ENCODE measurements at places on chromosomes 5 and 9.

DNA sequence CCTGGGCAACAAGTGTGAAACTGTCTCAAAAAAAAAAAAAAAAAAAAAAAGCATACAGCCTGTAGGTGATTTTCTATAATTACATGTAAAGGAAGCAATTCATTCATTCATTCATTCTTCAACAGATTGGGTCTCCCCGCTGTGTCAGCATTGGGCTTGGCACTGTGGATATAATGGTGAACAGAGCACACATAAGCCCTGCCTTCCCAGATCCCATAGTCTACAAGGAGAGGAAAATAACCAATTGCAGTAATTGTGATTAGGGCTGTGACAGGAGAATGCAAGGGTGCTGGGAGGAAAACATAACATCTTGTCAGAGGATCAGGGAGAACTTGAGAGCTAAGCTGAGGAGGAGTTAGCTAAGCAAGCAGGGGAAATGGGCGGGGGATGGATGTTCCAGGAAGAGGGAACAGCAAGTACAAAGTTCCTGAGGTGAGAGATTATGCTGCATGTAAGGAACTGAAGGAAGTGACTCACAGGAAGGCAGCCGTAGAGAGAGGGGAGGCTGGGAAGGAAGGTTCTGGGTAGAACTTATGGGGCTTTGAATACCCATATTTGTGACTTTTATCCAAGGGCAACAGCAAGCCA, 24.0 kb upstream of the KLF9 start:
- peak; percentile 52 for DNase-seq

DNA sequence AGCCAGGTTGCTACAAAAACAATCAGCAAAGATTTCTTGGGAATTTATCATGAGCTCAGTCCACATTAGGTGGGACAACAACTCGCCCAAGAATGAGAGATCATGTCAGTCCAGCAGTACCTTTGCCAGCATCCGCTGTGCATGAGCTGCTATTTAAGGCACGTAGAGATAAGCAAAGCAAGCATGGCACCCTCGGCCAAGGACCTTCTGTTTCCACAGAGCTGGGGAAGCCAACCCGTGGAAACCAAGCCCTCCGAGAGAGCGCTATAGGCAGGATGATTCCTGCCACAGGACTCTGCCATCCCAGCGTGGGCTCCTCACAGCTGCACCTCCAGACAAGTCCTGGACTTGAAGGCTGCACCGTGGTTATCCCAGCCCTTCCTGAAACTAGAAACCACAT, 189.5 kb upstream of the PPP1R26 start:
- DNase-seq = no peak

- DNase-seq = no peak
These were observed 65.4 kb upstream of the C9orf72 start for GRCh38 chr9:27638716-27639115.

DNA sequence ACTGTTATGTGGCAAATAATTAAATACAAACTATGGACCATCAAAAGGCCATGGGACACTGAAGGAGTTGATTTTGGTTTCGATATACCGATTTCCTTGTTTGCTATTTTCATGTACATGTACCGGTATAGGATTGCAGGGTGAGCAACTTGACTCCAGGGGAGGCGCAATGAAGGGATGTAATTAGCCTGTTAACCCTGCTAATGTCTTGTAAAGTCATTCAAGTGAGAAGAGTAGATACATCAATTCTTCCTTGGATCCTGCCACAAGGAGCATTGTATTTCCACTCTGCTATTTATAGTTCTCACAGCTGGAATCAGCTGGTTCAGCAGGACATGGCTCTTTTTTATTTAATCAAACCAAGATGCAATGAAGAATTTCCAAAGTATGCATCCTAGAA, 102.0 kb downstream of the STK32A start:
- DNase-seq = no peak

GRCh38 chr9:89413963-89414638, 83.8 kb downstream of the SEMA4D start:
- DNase-seq = no peak

DNA sequence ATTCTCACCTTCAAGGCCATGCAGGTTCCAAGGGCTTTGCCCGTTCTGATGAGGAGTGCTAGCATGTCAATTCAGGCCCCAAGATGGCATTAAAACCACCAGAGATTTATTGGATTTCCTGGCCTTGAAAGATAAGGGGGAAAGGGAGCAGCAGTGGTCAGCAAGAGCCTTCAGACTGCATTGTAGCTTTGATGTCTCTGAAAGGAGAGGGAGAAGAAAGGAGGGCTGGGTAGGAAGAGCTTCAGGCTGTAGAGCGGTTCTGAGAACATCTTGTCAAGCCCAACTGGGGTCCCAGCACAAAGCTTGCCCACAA, 41.8 kb upstream of the FGF1 start:
- DNase-seq = no peak

DNA sequence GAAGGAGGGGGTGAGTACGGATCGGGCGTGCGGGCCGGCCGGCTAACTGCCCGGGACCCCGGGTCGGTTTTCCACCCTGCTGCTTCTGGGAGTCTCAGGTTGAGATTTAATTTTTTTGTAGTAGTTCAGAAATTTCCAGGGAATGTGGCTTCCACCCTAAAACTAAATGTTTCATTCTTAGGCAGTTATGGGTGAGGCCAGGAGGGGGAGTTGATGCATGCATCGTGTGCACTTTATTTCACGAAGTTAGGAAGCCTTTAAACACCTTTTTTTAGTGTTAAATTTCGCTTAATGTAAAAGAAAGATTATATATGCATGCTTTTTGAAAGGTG, 905 bp downstream of the CDK9 start:
- no peak for DNase-seq

DNA sequence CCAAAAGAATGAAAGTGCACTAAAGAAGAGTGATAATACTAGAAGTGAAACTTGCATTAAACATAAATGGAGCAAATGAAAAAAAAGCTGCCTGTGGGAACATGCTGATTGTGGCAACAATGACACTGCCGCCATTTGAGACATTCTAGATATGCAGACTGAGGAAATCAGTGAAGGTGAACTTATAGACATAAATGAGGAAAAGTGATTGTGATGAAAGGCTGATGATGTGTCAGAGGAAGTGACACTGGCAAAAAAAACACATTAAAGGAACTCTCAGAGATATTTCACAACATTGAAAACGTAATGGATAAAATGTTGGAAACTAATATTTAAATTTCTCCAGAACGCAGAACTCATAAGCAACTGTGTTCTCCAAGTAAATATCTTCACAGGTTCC, 1.2 kb downstream of the ERCC8 start:
- peak; percentile 76 for DNase-seq

GRCh38 chr5:18876565-18876964, 1111.4 kb downstream of the CDH18 start:
- DNase-seq = no peak

GRCh38 chr5:143613329-143613728, 198.6 kb upstream of the HMHB1 start:
- no peak for DNase-seq

DNA sequence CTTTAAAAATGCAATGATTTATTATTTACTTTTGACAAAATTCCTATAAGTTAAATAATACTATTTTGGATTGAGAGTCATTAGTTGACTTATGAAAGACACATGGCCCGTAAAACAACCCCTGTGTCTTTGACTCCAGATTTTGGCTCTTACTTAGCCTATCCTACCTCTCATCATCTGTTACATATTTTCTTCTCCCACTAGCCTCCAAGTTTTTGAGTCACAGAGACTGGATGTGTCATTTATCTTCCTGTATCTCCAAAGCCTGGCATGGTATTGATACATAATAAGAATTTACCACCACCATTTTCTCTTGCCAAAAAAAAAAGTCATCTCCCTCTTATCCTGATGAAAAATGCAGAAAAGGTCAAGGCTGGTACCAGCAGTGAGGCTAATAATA, 99.9 kb downstream of the GABRB2 start:
- no peak for DNase-seq

DNA sequence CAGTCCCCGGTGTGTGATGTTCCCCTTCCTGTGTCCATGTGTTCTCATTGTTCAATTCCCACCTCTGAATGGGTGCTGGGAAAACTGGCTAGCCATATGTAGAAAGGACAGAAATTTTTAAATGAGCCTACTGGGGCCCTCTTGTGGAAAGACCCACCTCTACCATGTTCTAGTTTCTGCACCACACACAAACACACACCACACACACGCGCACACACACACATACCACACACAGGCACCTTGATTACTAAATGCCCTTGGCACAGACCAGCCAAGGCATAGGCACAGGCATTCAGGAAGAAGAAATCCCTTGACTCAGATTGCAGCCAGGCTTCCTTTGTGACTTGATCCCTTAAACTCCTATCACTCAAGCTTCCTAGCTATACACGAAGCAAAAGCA, 60.5 kb downstream of the SIL1 start:
- no peak for DNase-seq

DNA sequence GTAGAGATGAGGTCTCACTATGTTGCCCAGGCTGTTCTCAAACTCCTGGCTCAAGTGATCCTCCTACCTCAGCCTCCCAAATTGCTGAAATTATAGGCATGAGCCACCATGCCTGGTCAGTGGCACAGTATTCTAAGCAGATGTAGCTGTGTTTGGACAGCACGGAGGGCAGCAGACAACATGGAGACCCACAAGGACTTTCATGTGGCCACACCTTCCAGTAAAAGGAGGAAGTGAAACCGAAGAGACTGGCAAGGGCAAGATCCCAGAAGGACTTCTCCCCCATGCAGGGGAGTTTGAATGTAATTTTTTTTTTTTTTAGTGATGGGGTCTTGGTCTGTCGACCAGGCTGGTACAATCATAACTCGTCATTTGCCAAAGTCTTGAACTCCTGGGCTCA, 172.2 kb downstream of the TRPM3 start:
- DNase-seq = no peak

DNA sequence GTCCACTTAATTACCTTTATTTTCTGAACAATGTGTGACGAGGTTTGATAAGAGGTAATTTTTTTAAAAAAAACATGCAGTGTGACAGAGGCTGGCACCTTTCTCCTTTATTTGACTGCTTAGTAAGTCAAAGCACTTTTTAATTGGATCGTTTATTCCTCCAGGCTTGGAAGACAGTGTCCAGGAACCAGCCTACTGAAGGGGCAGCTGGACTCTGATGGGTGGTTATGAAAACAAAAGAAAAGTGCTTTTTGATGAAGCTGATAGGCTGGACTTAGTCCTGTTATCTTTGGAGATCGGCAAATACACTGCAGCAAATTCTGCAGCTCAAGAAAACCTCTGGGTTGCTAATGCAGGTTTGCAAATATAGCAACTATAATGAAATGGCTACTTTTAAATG, 141.7 kb downstream of the DCP2 start:
- no peak for DNase-seq

GRCh38 chr5:180647465-180647864, 1.9 kb downstream of the FLT4 start:
- no peak for DNase-seq

DNA sequence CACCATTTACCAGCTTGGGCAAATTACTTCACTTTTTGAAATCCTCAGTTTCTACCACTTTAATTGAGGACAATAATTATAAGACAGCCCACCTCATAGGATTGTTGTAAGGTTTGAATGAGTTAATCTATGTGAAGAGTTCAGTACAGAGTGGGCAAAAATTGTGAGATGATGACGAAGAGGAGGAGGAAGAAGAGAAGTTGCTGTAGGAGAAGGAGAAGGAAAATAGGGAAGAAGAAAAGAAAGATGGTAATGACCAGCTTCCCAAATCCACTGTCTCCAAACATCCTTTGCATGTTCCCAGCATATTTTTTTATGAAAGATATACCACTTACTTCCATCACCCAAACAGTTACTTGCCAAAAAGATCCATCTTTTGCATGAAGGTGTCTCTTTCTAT, 291.2 kb downstream of the EBF1 start:
- DNase-seq = no peak

DNA sequence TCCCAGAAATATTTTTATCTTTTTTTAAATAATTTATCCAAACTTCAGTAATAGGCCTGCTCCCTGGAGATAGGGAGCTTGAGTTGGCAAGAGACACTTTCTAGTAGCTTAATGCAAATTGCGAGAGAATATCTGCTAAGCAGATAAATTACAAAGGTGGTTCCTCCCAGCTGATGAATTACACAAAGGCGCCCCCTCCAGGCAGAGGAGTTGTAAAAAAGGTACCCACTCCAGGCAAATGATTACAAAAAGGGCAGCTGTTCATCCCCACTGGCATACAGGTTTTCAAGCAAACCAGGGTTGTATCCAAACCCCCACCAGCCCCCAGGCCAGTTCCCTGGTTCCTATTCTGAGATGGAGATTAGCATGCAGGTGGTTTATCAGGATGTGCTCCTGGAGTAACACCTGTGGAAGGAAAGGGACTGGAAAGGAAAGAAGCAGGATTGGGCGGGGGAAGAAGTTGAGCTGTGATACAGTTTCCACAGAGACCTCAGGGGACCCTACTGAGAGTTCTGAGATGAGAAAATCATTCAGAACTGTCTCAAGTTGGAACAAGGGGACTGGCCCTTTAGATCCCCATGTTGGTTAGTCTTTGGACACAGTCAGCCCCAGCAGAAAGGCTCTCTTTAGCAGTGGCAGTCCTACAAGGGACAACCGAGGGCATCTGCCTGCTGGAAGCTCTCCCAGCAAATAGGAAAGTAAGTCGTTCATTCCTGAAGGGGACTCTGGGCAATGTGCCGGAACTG, 25.5 kb downstream of the ESM1 start:
- DNase-seq = peak; percentile 33

DNA sequence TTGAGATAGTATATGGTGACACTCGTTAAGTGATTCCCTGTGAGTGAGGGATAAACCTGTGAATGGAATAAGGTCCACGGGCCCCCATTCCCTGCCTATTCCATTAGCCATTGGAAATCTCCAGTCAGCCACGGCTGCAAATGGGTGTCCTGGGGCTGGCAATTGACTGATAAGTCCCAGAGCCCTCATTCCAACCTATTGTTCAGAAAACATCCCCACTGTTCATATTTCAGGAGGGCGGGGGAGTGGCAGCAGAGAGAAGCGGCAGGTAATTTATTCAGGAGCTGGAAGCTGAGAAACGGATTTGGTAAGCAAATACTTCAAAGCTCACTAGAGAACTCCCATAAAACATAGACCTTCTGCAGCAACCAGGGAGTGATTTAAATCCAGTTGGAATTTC, 42.0 kb downstream of the TMEM174 start:
- no peak for DNase-seq

DNA sequence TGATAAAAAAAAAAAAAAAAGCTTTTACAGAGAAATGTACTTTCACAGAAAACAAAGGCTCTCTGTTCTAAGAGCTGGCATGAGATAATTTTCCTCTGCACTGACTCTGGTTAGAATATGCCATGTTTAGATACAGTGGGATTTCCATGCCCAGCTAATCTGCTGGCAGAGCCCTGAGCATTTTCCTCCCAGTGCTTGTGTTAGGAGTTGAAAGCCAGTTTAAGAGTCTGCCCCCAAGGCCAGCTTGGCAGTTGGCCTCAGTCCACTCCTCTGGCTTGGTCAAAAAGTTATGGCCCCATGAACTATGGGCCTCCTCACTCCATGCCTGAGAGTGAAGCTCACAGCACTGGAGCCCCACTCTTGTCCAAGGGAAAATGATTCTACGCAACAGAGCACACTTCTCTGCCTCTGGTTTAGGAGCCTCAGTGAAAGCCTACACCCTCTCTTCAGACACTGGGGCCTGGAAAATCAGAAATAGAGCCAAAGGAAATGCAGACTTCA, 21.9 kb downstream of the MOCS2 start:
- no peak for DNase-seq

- DNase-seq = no peak
These were observed 37.1 kb downstream of the TARS1 start for GRCh38 chr5:33477816-33478215.

GRCh38 chr9:128887914-128888350, 6.0 kb downstream of the LRRC8A start:
- no peak for DNase-seq
